Iris pigment epithelial cell (primary cell): ENCODE measurements at places on chromosomes 4 and X.

- DNase-seq: no peak
Observed at GRCh38 chr4:94038195-94038594, 169.5 kb upstream of the SMARCAD1 start.

DNA sequence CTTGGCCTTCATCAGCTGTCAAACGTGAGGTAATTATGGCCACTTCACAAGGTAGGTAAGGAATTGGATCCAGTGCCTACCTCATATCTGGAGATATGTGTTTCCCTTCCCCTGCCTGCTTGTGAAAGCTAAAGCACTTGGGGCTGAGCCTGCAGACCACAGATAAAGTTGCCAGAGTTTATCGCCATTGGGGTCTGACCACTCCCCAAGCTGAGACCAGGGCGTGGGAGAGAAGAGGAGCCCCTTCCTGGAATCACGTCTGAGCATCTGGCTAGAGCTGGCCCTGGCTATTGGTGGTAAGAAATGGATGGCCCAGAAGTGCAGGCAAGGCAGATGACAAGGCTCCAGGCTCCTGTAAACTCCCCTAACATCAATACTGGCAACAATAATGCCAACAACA, 2.7 kb downstream of the ALAS2 start:
- no peak for DNase-seq

DNA sequence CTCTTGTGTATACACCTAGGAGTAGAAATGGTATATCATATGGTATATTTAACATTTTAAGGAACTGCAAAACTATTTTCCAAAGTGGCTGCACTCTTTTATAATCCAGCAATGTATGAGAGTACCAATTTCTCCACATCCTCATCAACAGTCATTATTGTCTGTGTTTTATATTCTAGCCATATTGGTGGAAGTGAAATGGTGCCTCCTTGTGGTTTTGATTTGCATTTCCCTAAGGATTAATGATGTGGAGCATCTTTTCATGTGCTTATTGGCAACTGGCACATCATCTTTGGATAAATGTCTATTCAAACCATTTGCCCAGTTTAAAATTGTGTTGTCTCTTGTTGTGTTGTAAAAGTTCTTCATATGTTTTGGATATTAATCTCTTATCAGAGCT, 9.6 kb downstream of the BMP15 start:
- DNase-seq: peak; percentile 21

DNA sequence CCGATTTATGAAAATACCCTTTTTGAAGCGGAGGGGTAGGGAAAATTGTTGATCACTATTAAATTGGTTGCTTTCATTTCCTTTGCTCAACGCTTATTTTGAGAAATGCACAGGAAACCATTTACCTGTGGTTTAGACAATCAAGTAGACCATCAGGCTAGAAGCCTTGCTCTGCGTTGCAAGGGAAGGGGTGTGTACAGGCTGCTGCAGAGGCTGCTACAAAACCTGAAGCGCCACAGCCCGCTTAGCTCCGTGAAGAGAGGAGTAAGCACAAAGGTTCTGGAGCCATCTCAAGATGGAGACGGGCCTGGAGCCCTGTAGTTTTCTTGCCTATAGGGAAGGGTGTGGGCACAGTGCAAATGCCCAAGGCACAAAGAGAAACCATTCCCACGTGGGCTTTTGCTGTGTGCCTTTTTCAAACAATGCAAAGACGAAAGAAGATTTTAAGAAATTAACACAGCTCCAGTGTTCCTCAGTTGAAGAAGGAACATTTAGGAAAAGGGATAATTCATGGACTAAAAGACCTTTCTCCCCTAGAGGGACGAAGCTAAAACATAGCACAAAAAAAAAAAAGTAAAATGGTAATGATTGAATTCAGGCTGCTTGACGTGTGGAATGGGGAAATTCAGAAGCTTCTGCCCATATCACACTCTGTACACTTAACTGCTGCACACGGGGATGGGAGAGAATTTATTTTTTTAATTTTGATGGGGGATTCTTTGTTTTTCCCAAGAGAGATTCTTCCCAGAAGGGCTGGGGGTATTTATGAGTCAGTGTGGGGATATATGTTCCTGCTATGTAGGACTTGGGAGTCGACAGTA, 3.5 kb downstream of the TMSB4X start:
- peak; percentile 86 for DNase-seq
